Stimulated activated CD8-positive, alpha-beta memory T cell treated with anti-CD3 and anti-CD28 coated beads, Interleukin-12 subunit alpha, Interleukin-12 subunit beta, amount 100 ng/mL, for 1 hour (primary cell): ENCODE measurements at places on chromosomes 2 and 18.

GRCh38 chr2:166516712-166517303 is 22.8 kb upstream of the SCN7A start:
- no peak for DNase-seq

DNA sequence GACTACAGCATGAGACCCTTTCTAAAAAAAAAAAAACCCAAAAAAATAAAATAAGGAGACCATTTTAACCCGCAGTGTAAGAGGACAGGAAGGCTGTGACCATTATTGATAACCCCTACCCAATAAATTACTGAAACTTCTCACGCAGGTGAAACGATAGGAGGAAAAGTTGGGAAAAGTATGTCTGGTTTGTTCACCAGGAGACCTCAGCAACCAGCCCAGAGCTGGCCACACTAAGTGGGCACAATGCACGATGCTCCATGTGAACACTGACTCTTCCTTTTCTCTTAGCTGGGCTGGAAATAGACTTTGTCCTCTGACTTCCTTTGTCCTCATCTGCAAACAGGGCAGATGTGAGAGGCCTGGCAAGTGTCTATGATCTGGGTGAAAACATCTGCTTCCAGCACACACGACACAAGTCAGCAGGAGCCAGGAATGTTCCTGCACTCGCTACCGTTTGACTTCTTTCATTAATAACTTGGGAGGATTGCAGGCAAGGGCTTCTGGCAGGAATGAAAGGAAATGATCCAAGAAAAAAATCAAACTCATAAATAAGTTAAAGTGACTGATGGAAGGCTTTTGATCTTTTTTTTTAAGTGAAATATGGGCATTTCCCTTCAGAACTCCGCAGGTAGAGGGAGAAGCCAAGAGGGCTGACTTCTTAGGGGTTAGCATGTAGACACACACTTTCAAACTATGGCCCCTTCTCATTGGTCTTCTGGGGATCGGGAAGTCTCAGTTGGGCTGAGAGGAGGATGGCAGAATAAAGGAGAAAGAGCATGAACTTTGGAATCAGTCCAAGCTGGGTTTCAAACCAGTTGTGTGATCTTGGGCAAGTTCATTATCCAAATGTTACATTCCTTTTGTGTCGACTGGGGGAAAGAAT is 137.4 kb upstream of the MYCN start:
- no peak for DNase-seq

DNA sequence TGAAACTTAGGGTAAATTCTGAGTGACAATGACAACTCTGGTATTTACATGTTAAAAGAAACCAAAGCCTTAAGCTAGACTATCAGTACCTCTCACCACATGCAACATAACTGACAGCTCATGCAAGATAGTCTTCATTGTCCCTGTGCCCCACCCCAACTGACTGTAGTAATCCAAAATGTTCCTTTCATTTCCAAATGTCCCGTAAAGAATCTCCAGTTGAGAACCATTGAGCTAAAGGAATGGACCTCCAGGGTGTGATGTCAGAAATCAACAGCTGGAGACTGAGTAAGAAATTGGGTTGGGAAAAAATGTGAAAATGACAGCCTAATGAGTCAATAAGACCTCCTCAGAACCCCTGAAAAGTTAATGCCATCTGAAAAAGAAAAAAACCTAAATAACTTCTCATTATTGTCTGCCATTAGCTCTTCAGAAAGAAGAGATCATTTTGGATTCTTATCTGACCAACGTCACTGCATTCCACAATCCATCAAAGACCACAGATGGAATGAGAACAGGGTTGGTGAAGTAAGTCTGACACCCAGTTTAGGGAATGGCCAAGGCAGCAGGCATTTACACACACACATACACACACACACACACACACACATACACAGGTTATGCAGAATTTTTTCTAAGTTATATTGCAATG is 51.7 kb upstream of the ACVR2A start:
- DNase-seq, result no peak

- DNase-seq, result no peak
These were observed 230.9 kb upstream of the ZSWIM2 start for GRCh38 chr2:187079901-187080300.

DNA sequence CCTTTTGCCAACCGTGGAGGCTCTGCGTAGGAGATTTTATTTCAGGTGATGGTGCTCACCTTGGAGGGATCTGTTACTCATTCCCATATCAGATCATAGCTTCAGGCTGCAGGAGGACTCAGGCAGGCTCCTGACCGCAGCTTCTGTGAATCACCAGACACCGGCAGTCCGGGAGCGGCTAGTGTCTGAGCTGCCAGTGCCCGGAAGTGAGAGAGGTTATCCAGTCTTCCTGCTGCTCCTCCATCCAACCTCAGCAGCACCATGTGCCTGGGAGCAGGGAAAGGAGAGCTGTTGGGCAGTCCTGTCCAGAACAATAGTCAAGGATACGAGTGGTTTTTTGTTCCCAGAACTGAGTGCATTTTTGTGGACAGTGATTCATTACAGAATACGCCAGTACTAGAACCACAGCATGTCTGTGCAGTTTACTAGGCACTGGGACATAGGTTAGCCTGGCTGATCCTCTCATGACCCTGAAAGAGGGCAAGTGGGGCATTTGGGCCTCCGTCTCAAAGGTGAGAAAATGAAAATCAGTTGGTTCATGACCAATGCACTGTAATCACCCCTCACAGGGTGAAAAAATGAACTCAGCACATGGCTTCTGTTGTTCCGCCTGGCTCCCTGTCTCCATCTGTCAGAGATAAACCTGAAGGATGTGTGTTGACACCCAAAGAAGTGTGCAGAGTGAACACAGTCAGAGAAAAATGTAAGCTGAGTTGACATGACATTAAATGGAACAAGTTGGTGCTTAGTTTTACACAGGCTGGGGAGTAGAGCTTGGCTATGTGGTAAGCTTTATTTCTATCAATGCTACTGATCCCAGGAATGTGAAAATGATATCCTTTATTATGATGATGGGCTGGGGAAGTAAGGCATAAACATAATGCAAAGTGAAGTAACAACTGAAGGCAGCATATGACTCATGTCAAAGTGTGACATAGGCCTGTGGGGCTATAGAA is 12.2 kb downstream of the FHOD3 start:
- DNase-seq, result no peak

DNA sequence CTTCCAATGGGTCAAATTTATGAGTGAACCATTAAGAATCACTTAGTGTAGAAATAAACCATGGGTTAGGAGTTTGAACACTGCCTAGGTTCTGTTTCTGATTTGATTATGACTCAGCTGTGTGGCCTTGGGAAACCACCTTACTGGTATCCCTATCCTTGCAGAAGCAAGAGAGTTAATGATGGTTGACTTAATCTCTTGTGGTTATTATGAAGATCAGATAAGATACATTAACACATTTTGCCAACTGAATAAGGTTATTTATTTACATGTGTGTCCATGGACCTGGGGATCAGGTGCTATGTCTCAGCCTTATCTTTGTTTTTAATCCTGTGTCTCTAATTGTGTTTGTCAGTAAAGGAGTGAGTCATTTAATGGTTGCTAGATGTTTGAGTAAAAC is 5.4 kb upstream of the KCNJ13 start:
- no peak for DNase-seq

GRCh38 chr18:58135183-58135641 is 91.2 kb downstream of the NEDD4L start:
- no peak for DNase-seq

- DNase-seq, result no peak
These were observed 39.1 kb downstream of the ATOH8 start for GRCh38 chr2:85792783-85793441.

DNA sequence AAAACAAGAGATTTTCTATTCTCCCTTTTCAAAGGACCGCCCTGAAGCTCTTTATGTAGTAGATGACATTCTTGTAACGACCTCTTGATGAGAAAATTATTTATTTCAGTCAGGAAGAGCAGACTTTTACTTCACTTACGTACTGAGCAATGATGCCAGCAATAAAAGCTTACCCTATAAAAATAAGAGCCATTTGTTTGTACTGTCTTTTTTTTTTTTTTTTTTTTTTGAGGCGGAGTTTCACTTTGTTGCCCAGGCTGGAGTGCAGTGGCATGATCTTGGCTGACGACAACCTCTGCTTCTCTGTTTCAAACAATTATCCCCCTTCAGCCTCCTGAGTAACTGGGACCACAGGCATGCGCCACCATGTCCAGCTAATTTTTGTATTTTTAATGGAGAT is 39.2 kb downstream of the CRIM1 start:
- DNase-seq, result no peak

DNA sequence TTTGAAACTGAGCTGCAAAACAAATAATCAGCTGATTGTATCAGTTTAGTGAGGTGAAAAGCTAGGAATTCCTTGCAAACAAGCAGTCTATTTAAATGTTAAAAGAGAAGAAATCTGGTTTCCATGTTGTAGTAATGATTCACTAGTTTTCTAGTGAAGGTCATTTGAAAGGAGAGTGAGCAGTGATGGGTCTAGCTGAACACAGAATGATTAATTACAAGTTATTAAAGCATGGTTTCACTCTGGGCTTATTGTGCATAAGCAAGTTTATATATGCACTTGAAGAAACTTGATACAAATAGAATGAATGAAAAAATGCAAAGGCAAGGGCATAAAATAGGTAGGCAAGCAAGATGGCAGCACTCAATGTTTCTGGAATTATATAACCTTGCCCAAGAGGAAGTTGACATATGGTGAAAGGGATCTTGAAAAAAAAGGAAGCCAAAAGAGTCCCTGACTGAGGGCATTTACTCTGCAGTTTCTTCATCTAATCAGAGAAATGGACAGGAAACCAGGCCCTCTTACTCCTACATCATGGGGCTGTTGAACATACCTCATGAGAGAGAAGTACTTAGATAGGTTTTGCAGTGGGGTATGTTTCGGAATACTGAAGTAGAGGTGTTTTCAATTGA is 53.2 kb downstream of the PLCL1 start:
- no peak for DNase-seq

GRCh38 chr2:158507141-158507540 is 50.4 kb downstream of the PKP4 start:
- no peak for DNase-seq

GRCh38 chr2:224982226-224982625 is 60.0 kb downstream of the DOCK10 start:
- no peak for DNase-seq

DNA sequence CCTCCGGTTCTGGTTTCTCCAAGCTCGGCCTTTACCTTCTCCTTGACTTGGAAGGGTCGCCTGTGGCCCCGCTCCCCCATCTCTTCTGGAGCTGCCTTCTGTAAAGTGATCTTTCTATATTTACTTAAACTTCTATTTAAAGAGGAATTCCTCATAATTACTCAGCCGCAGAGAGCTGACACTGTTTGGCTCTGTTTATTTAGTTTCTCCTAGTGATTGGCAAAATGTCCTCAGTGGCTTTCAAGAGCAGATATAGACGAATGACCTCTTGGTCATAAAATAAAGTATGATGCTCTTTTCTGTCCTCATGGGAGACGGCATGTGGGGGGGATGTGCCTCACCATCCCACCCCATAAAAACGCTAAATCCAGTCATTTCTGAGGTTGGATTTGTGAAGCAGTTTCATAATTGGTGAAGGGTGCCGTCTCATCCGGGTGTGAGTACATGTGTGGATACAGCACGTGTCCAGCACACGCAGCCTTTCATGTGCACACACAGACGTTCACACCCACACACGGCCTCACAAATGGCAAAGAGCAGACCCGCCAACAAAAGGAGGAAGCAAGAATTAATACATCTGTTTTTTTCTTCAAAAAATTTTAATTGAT is 43.4 kb upstream of the SMAD7 start:
- no peak for DNase-seq
